ENCODE measurements at places on chromosomes 13 and 19. TPM values are rescaled to one million over a fixed set of nuclear protein-coding genes. Genes with fewer than 3 reads are reported as not detected.

The MLLT1 gene
- total RNA-seq, result 24.4 TPM

The RFPL4A gene
- total RNA-seq, result not detected

DNA sequence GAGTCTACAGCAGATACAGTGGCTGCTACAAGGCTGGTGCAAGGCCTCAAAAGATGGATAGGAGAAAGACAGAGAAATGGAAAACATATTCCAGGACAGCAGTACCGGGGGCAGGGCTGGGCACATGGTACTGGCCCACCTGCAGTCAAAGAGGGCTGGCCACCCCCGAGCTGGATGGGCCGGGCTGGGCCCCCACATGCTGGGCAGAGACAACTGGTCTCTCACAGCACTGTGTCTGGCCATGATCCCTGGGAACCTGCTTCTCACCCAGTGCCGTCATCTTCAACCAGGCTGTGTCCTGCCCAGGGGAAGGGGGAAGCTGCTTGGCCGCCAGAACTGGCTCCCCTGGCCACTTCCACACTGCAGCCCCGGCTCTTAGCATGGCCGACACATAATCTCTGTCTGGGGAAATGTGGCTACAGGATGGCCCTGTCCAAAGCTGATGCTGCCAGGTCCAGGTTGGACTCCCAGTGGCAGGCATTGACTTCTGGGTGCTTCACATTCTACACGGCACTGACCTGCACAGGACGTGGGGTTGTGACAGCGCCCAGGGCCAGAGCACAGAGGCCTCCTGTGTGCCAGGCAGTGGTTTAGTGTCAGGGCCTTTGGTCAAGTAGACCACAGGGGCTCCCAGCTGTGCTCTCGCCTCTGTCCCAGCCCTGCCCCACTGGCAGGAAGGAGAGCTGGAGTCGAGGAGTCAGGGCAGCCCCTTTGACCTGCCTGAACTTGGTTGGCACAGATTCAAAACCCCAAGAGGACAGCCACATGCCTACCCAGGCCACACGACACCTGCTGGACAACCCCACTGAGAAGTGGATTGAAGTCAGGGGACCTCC is 21.7 kb downstream of the PEPD start:
- DNase-seq, result no peak

- DNase-seq, result peak; percentile 40
These were observed 4.0 kb upstream of the UBE2M start for GRCh38 chr19:58562122-58563033.
